ENCODE measurements at places on chromosomes 7 and 10.

DNA sequence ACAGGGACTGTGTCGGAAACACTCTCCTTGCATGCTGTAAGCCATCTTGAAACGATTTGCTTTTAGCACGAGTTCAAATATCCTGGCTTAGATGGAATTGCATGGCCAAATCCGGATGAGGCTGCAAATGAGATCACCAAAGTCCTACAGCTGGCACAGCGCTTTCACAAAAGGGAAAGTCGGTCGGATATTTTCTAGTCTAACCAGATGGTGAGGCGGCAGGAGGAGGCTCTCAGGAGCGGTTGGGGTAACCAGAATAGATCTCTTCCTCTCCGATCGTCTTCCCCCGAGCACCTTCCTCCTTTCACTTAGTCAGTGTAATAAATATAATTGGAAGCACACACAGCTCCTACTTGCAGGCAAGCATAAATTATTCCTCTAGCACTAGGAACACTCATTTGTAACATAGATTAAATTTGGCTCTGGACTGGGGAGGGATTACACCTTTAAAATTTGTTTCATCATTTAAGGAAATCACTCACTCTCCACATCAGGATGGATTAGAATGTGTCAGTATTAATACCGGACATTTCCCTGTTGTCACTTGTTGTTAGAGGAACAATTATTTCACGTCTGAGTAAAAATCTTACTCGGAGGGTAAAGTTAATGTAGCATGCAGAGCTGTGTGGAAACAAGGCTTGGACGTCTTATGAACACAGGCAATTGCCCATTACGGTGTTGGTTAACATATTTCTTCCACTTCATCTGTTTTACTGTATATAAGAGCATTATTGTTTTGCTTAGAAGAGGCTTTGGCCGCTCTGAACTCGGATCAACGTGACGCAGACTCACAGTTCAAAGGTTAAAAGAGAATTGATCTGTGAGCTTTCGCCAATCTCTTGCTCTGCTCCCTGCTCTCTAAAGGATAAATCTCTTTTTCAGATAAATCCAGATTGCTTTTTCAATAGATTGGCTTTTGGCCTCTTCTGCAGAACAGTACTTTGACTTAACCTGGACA, 857.9 kb downstream of the TYW1 start:
- no peak for DNase-seq

GRCh38 chr7:106313456-106313901, 28.7 kb upstream of the NAMPT start:
- DNase-seq: no peak

GRCh38 chr10:52250510-52250909, 63.6 kb upstream of the DKK1 start:
- DNase-seq: no peak

DNA sequence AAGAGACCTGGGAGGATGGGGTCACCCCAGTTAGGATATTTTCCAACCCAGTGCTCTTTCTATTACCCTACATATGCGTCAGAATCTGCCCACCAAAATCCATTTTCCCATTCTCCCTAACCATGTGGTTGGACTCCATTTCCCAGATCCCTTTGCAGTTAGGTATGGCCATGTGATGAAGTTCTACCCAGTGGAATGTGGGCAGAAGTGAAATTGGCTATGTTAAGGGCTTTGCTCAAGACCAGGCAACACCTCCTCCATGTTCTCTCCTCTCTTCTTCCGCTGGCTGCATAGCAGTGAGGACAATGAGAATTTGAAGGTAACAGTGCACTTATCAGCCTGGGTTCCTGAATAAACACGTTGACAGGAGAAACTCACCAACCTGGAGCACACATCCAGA, 111.3 kb downstream of the CABCOCO1 start:
- DNase-seq: no peak

DNA sequence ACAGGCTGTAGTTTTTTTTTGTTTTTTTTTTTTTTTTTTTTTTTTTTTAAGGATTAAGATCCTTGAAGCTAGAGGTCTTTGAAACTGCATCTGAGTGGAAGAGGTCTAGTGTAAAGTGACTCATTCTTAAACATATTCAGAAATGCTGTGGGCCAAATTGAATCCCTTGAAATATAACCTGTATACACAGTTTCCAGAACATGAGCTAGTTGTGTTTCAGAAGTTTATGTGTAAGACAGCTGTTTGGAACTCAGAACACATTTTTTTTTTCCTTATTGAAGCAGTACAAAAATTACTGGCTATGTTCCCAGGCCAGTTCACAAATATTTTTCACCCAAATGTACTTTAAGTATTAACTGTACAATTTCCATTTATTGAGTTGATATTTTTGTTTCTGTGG, 67.9 kb downstream of the PPP1R9A start:
- no peak for DNase-seq

DNA sequence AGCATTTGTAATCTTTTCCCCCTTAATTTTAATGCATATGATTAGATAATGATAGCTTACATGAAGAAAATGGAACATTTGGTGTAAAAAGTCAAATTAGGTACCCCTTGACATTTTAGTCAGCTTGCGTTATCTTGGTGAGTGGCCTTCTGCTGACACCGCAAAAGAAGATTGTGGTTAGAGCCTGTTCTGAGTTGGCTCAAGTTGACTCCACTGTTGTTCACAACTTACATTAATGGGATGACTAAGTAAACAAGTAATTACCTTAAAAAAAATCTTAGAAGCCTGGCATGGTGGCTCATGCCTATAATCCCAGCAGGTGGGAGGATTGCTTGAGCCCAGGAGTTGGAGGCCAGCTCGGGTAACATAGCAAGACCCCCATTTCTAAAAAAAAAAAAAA, 24.2 kb downstream of the TRRAP start:
- DNase-seq: no peak

GRCh38 chr10:73414230-73414945, 530 bp upstream of the ANXA7 start:
- DNase-seq: no peak

- no peak for DNase-seq
Measured at GRCh38 chr7:128781126-128781525, 5.5 kb upstream of the OPN1SW start.

GRCh38 chr10:62795100-62795499, 9.4 kb upstream of the ADO start:
- no peak for DNase-seq

- no peak for DNase-seq
Measured at GRCh38 chr7:107684287-107684686, 23.7 kb downstream of the SLC26A4 start.

- no peak for DNase-seq
Measured at GRCh38 chr10:17912754-17913153, 39.0 kb upstream of the SLC39A12 start.

- no peak for DNase-seq
Measured at GRCh38 chr7:111229916-111230315, 139.0 kb downstream of the LRRN3 start.

DNA sequence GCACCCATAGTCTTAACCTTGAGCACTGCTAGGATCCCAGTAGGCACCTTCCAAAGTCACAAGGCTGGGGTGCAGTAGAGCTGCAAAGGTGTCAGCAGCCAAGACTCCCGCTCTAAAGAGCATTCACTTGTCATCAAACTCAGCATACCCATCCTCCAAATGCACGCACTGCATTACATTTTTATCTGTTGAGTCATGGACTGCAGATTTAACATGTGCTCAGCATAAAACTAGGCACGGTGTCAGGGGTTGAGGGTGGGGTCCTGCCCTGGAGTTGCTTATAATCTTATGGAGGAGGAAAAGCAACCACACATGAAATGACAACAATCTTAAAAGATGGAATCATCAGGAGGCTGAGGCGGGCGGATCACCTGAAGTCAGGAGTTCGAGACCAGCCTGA, 102.6 kb downstream of the PARP12 start:
- DNase-seq: no peak

DNA sequence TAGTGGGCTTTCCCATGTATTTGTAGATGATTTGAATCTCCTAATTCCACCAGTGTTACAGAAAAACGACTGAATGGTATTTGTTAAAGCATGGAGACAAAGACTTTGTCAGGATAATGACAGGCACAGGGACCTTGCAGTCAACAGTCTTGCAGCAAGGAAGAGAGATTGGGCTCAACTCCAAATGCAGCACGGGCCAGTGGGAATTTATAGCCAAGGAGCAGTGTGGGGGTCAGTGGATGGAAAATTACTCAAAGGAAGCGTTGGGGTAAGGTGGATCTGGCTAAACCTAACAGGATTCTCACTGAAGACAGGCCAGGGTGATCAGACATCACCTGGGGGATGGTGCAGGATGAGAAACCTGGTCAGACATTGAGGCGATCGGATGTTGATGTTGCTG, 24.3 kb downstream of the CPVL start:
- DNase-seq: no peak

- no peak for DNase-seq
Measured at GRCh38 chr10:21452203-21452602, 73.3 kb downstream of the SKIDA1 start.

DNA sequence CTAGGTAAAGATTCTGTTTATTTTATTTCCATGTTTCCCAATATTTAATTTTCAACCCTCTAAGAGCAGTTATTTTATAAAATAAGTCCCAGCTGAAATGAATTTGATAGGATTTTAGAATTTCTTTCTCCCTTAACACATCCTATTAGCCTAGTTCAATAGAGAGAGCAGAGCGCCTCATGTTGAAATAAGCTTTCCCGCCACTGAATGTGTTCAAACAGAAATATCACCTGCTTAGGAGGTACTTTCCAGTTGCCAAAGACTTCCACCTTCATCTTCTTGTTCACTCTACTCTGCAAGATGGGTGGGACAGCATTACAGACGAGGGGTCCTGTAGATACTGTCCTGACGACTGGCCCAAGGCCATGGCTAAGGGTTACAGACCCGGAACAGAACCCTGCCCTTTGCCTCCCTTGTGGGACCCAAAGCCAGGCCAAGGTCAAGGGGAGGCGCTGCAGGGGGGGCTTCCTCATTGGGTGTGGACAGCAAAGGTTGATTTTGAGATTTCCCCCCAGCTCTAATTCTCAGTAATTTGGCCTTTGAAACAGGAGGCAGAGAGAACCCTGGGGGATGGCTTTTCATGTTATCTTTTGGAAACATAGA, 62.0 kb downstream of the PARP12 start:
- no peak for DNase-seq

DNA sequence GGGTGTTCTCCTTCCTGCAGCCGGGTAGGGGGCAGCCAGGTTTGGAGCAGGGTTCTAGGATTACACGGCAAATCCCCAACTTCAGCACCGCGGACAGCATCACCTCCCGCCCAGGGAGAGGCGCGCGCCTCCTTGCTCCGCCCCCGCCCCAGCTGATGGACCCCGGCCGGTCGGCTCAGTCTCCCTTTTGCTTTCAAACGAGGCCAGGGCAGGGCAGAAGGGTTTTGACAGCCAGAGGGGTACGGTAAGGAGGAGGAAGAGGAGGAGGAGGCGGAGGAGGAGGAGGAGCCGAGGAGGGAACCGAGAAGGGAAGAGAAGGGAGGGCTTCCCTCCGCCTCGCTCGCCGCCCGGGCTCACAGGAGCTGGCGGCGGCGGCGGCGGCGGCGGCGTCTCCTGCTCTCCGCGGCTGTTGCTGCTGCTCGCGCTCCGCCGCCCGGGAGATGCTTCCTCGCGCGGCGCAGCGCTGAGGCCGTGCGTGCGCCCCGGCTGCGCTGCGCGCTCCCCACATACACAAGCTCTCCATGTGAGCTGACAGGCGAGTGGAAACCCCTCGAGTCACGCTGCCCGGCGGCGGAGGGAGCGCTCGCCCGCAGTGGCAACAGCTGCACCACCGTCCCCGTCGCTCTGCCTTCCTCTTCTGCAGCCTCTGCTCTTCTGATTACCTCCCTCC, 615 bp upstream of the CNTNAP2 start:
- DNase-seq: no peak

DNA sequence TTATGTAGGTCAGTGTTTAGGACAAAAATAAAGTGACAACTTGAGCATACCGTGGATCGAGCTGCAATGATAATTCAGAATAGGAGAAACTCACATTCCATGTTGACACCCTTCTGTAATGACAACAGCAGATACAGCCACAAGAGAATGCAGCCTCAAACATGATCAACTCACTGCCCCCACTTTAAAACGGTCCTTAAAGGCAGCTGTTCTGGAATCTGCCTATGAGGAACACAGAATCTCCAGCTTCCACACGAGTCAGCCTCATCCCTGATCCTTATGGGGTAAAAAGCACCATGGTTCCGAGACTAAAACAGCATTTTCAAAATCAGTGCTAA, 32.5 kb upstream of the DAGLB start:
- DNase-seq: no peak

DNA sequence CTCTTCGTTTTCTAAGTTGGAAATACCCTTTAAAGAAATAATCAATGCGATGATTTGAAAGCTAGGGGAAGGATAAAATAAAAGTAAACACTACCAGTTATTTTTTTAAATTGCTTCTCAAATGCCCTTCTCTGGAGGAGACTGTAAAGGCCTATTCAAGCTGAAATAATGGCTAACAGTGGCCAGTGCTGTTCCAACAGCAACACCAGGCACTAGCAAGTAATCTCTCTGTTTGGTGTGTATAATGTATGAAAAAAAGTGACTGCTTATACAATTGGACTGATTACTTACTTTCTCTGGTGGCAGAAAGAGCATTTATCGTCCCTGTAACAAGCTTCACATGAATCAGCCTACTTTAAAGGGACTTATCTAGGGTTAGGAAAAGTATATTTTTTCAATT, 102.7 kb downstream of the CSTF2T start:
- no peak for DNase-seq

GRCh38 chr10:100006243-100006886, 3.4 kb downstream of the DNMBP start:
- no peak for DNase-seq

DNA sequence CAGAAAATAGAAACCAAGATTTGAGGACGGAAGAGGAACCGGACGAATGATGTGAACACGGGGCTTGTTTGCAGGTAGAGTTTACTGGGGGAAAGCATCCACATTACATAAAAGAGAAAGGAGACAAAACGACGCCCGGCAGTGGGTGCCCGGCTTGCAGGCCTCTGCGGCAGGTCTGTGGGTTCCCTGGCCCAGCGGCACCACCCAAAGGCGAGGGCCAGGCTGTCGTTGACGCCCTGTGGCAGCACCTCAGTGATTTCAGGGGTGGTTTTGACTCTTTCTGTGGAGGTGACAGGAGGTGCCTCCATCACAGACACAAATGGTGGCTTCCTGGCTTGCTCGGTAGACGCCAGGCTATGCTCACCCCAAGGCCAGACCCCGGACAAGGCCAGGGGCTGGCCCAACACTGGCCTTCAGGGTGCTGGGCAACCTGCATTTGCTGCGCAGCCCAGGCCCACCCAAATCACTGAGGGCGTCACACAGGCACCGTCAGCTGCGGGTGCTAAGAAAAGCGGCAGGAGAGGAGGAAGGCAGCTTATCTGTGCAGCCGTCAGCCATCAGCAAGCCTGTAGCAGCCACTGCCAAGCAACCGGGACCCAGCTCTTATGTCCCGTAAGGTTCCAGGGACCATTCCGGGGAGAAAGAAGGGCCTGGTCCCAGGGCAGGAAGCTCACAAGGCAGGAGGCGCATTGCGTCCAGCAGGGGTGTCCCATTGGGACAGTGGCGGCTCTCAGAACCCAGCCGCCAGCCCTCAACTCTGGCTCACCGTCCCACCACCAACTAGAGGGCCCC, 230.3 kb downstream of the PTPRN2 start:
- no peak for DNase-seq

GRCh38 chr10:5268234-5268633, 71.6 kb downstream of the AKR1C4 start:
- DNase-seq: no peak

Measured in stimulated activated CD4-positive, alpha-beta T cell treated with anti-CD3 and anti-CD28 coated beads, Interleukin-4, amount 100 ng/mL, for 4 hours (primary cell).